ENCODE measurements at places on chromosomes 1 and 21.

DNA sequence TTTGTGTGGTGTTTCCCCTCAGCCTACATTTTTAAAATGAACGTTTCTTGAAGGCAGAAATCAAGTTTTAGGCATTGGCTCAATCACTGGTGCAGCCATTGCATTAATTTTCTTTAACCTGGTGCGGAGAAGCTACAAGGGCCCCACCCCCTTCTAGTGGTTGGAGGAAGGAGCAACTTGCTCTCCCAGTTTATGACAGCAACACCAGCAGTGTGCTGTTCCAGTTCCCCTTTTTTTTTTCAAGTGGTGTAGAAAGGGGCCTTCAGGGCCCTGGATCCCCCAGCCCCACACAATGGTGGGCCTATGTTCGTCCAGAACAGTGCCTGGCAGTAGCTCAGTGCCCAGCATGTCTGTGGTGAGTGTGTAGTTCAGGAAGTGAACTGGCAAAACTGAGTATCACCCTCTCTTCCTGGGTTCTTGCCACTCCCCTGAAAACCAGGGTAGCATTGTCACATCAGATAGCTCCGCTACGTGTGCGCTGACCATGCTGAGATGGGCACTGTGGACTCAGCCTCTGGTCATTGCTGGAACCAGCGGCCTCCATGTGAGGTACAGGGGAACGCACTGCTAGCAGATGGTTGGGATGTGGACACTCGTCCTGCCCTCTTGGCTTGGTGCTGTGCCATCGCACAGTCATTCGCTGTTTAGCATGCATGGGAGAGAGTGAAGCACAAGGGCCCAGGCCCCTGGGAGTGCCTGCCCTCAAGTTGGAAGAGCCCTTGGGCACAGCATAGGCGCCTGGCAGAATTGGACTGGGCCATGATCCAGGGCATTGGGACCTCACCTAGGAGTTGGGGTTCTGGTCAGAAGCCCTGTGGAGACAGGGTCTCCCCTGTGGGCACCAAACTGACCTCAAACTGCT is 7.2 kb downstream of the ARF1 start:
- DNase-seq: no peak

DNA sequence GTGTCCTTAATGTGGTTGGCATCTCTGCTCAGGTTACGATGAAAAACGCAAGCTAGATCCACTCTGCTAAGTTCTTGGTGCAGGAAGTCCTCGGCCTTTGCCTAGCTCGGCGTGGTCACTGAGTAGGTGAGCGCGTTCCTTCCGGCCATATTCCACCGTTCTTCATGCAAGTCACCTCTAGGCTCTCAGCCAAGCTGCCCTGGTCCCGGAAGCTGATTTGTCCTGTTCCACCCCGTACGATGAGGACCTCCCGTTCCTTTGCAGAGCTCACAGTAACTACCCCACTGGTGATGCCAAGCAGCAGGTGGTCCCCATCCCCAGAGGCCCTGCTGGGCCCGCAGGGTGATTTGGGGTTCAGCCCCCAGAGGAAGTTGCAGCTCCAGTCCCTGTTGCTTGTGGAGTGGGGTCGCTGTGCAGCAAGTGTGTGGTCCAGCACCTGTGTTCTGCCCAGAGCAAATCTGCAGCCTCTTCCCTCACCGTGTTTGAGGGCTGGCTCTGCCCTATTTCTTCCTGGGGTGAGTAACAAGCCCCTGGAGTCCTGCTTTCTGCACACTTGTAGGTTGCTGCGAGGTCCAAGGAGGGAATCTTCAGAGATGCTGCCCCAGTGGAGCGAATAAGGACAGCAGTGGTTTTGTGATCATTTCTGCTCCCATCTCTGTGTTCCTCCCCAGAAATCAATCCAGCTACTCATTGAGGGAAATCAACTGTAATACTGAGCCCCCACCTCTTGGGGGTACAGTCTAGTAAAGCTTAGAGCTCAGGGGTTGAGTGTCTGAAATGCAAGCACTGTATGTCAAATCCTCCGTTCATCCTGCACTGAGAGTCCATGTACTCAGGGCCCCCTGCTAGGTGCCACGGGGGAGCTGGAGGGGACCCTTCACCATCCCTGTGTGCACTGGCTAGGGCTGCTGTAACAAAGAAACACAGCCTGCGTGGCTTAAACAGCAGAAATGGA is 2.3 kb downstream of the UMODL1 start:
- peak; percentile 57 for DNase-seq

GRCh38 chr1:109677459-109677858 is 9.6 kb downstream of the GSTM2 start:
- no peak for DNase-seq

- DNase-seq: no peak
Measured at GRCh38 chr21:45638707-45639106, 4.8 kb upstream of the PCBP3 start.

DNA sequence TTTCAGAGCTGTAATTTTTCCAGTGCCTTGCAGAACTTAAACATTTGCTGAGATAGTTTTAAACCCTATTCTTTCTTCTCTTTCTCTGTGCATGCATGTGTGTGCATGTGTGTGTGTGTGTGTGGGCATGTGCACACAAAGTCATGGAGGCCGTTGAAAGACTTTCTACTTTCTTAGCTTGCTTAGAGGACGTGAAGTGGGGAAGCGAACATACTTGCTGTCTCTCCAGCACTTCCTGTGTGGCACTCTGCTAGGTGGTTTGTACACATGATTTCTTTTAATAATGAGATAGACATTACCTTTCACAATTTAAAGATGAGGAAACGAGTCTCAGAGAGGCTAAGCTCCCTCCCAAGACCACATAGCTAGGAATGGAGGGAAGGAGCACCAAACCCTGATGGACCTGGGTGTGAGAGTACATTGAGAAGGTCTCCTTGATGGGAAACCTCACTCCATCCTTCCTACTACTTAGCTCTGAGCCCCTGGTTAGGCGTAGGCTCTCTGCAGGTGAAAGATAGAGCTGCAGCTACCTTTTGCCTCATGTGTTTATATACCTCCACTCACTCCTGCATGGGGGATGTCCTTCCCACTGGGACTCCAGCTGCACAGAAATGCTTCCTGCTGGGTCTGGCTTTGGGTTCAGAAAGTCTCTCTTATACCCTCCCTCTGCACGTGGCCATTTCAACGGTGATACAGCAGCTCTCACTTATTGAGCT is 101.9 kb upstream of the USP24 start:
- no peak for DNase-seq

- no peak for DNase-seq
Measured at GRCh38 chr21:25375675-25376074, 231.6 kb downstream of the MRPL39 start.

DNA sequence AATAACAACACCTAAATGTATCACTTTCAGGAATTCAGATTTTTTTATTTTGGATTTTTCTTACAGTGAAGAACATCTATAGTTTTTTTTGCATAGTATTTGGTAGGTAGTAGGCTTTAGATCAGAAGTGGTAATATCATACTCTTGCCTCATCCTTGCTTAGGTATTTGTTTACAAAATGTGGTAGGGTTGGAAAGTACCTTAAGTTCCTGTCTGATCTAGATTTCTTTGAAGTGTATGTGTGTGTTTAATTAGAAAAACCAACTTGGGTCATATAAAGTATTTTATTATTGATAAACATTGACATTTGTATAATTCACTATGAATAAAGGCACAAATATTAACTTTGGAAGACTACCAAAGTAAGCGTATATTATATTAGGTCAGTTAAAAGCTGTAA is 85.3 kb upstream of the GPR88 start:
- no peak for DNase-seq

GRCh38 chr1:36511804-36512798 is 29.4 kb upstream of the CSF3R start:
- DNase-seq: no peak
